ENCODE measurements at places on chromosomes 4 and X. TPM values are rescaled to one million over a fixed set of nuclear protein-coding genes. Genes with fewer than 3 reads are reported as not detected.

- H3K4me1 ChIP-seq = no peaks in the 10 kb centered on the region
- no peaks in the 10 kb centered on the region for H3K36me3 ChIP-seq
- DNase-seq = no peak
- H3K4me3 ChIP-seq = no peak overlapping the region
Observed at GRCh38 chr4:178633263-178633662, 1191.0 kb upstream of the AGA start.

DNA sequence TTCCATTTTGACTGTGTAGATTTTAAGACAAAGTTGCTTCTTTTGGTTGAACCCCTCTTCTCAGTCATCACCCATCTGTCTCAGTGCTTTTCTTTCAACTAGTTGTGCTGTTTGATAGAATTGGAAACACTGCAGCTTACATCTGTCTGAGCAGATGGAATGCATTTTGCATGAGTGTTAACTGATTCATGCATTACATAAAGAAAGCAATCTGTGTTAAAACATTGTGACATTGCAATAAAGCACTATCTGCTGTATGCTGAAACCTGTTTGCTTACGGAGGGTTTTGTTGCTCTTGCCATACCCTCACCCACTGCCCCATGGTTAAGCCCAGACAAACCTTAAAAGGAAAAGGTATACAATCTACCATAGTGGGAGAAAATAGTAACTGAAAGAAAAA lies 47.4 kb downstream of the NRK start:
- no peak overlapping the region for H3K4me3 ChIP-seq
- no peak for DNase-seq
- H3K36me3 ChIP-seq = no peaks in the 10 kb centered on the region
- no peak overlapping the region for H3K27ac ChIP-seq

- H3K27ac ChIP-seq = no peak overlapping the region
- no peaks in the 10 kb centered on the region for H3K36me3 ChIP-seq
- no peaks in the 10 kb centered on the region for H3K4me1 ChIP-seq
- H3K27me3 ChIP-seq = no peaks in the 10 kb centered on the region
- DNase-seq = no peak
Observed at GRCh38 chr4:185801471-185801870, 10.5 kb downstream of the SORBS2 start.

GRCh38 chr4:78566834-78567499 lies 15.4 kb downstream of the ANXA3 start:
- H3K4me3 ChIP-seq = no peak overlapping the region
- H3K4me1 ChIP-seq = peaks cover 20% of the 10 kb centered on the region
- H3K27me3 ChIP-seq = no peaks in the 10 kb centered on the region
- no peaks in the 10 kb centered on the region for H3K36me3 ChIP-seq
- no peak overlapping the region for H3K27ac ChIP-seq

GRCh38 chrX:145687146-145687545 lies 130.5 kb upstream of the SLITRK2 start:
- no peak for DNase-seq
- no peaks in the 10 kb centered on the region for H3K36me3 ChIP-seq
- no peaks in the 10 kb centered on the region for H3K27me3 ChIP-seq
- no peak overlapping the region for H3K4me3 ChIP-seq
- H3K27ac ChIP-seq = no peak overlapping the region

- H3K36me3 ChIP-seq = no peaks in the 10 kb centered on the region
- no peak overlapping the region for H3K4me3 ChIP-seq
- no peak for DNase-seq
- H3K27ac ChIP-seq = no peak overlapping the region
- H3K4me1 ChIP-seq = no peaks in the 10 kb centered on the region
Observed at GRCh38 chrX:97797076-97797475, 913.4 kb downstream of the RPA4 start.

DNA sequence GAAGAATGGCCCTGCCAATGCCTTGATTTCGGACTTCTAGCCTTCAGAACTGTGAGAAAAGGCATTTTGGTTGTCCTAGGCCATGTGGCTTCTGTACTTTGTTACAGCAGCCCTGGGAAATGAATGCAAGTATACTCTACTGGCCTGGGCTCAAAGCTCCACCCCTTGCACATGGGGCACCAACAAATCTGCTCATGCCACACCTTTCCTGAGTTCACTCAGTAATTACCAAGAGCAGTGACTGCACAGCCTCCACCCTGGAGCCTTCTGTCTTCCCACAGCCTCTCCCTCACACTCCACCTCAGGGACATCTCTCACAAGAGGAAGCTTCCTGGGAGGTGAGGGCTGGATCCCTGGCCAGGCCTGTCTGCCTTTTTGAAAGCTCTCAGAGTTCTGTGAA lies 29.1 kb upstream of the GAB1 start:
- H3K36me3 ChIP-seq = no peaks in the 10 kb centered on the region
- H3K4me3 ChIP-seq = no peak overlapping the region
- peak; percentile 58 for DNase-seq
- no peaks in the 10 kb centered on the region for H3K27me3 ChIP-seq
- no peaks in the 10 kb centered on the region for H3K4me1 ChIP-seq

GRCh38 chrX:136055651-136056221 lies 70.5 kb downstream of the SLC9A6 start:
- peak overlapping the region; percentile 84 for H3K27ac ChIP-seq
- H3K36me3 ChIP-seq = no peaks in the 10 kb centered on the region
- no peaks in the 10 kb centered on the region for H3K27me3 ChIP-seq
- no peak overlapping the region for H3K4me3 ChIP-seq
- no peaks in the 10 kb centered on the region for H3K4me1 ChIP-seq
- DNase-seq = no peak

- H3K4me3 ChIP-seq = no peak overlapping the region
- H3K36me3 ChIP-seq = no peaks in the 10 kb centered on the region
Observed at GRCh38 chr4:71944956-71945355, 86.8 kb upstream of the NPFFR2 start.

DNA sequence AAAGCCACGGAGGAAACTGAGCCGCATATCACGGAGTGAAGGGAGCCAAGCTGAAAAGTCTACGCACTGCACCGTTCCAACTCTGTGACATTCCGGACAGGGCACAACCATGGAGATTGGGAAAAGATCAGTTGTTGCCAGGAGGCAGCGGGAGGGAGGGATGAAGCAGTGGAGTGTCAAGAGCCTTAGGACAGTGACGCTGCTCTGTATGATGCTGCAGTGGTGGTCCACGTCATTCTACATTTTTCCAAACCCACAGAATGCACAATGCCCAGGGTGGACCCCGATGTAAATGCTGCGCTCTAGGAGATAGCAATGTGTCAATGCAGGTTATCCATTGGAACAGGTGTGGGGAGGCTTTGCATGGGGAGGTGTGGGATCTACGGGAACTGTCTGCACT lies 7.5 kb upstream of the WFS1 start:
- H3K4me1 ChIP-seq = no peaks in the 10 kb centered on the region
- DNase-seq = no peak
- H3K27ac ChIP-seq = no peak overlapping the region
- no peak overlapping the region for H3K4me3 ChIP-seq
- peaks cover 13% of the 10 kb centered on the region for H3K27me3 ChIP-seq
- no peaks in the 10 kb centered on the region for H3K36me3 ChIP-seq

DNA sequence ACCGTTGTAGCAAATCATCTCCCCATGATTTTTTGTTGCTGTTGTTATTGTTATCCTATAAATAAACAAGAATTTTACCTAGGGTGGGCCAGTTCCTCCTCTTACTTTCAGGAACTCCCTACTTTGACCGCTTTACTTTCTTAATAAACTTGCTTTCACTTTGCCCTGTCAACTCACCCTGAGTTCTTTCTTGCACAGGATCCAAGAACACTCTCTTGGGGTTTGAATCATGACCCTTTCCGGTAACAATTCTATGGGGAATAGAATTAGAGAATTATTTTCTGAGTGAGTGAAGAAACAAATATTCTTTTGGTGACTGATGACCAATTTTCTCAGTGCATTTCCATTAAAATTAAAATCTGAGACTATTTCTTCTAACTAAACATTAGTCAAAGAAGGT lies 584.0 kb upstream of the TENM3 start:
- no peaks in the 10 kb centered on the region for H3K27me3 ChIP-seq
- H3K36me3 ChIP-seq = no peaks in the 10 kb centered on the region
- no peaks in the 10 kb centered on the region for H3K4me1 ChIP-seq
- H3K27ac ChIP-seq = no peak overlapping the region

GRCh38 chr4:13860126-13860525 lies 232.6 kb upstream of the BOD1L1 start:
- DNase-seq = no peak
- no peaks in the 10 kb centered on the region for H3K36me3 ChIP-seq
- H3K4me1 ChIP-seq = no peaks in the 10 kb centered on the region
- H3K4me3 ChIP-seq = no peak overlapping the region
- H3K27ac ChIP-seq = no peak overlapping the region

GRCh38 chr4:173448103-173448502 lies 49.2 kb upstream of the SCRG1 start:
- H3K4me3 ChIP-seq = no peak overlapping the region
- DNase-seq = peak; percentile 21
- peak overlapping the region; percentile 28 for H3K27ac ChIP-seq

- peaks cover 6% of the 10 kb centered on the region for H3K4me1 ChIP-seq
- H3K36me3 ChIP-seq = no peaks in the 10 kb centered on the region
- H3K27me3 ChIP-seq = no peaks in the 10 kb centered on the region
- DNase-seq = no peak
Observed at GRCh38 chr4:20590849-20591248, 109.4 kb upstream of the PACRGL start.

GRCh38 chr4:26525136-26525770 lies 35.0 kb upstream of the CCKAR start:
- H3K4me3 ChIP-seq = no peak overlapping the region
- DNase-seq = no peak
- no peaks in the 10 kb centered on the region for H3K4me1 ChIP-seq
- H3K36me3 ChIP-seq = no peaks in the 10 kb centered on the region
- no peaks in the 10 kb centered on the region for H3K27me3 ChIP-seq

DNA sequence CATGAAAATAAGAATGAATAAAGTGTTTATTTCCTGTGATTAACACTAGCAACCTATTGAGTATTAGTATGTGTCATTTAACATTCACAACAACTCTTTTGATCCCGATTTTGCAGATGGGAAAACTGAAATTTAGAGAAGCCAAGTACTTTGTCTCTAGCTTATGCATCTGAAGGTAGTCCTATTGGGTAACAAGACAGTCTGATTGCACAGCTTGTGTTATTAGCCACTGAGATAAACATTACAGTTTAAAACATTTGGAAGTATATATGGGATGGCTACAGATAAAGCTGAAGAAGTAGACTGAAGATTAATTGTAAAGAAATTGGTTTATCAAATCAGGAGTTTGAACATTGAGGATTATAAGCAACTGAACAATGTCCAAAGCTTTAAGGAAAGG lies 99.6 kb upstream of the PDE5A start:
- no peak overlapping the region for H3K4me3 ChIP-seq
- H3K27me3 ChIP-seq = no peaks in the 10 kb centered on the region
- no peaks in the 10 kb centered on the region for H3K36me3 ChIP-seq
- H3K27ac ChIP-seq = no peak overlapping the region
- peaks cover 34% of the 10 kb centered on the region for H3K4me1 ChIP-seq
- no peak for DNase-seq

DNA sequence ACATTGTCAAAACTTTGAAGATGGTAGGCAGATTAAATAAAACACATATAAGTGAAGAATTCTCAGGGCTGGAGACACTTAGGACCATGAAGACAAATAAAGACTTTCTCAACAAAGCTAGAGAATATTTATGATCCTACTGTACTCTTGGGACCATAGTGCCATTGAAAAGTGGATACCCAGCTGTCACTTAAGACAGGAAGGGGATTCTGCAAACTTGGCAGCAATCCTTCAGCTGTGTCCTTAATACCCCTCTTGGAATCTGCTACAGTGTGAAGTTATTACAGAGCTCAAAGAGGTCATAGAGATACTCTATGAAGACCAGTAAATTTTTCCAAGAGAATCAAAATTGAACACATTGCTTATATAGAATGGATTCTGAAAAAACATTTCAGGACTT lies 24.3 kb downstream of the PDE5A start:
- no peaks in the 10 kb centered on the region for H3K4me1 ChIP-seq
- no peak overlapping the region for H3K27ac ChIP-seq

DNA sequence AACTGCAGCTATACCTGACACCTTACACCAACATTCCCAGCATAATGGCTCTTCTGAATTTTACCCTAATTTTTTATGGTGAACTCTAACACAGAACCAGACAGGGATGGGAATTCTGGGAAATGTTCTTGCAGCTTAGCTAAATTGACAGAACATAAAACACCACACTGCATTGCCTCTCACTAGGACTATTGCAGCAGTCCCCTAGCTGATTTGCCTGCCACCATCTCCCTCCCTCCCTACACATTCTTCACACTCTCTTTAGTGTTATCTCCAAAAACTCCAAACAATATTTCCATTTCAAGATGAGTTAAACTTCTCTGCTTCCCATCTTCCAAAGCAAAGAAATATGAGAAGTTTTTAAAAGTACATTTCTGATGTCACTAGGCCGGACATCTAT lies 733.9 kb upstream of the INTU start:
- H3K4me1 ChIP-seq = no peaks in the 10 kb centered on the region
- H3K36me3 ChIP-seq = no peaks in the 10 kb centered on the region
- H3K27ac ChIP-seq = peak overlapping the region; percentile 50
- no peak for DNase-seq

DNA sequence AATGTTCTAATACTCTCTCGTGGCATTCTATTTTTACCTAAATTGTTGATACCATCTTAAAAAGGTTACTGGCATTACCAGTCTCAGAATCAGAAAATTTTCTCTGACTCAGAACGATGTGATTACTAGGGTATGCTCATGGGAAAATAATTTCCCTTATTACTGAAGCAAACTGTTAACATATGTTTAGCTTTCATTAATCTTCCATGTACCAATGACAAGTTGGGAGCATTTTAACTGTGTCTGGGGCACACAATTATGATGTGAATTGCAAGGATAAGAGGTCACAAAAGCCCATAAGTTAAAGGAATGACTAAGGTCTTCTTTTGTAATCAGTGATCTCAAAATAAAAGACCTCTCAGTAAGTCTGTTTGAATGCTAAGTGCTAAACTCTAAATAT lies 1254.6 kb downstream of the PCDH18 start:
- no peak overlapping the region for H3K4me3 ChIP-seq
- no peaks in the 10 kb centered on the region for H3K27me3 ChIP-seq
- H3K27ac ChIP-seq = no peak overlapping the region
- no peaks in the 10 kb centered on the region for H3K4me1 ChIP-seq
- no peaks in the 10 kb centered on the region for H3K36me3 ChIP-seq
- DNase-seq = no peak

DNA sequence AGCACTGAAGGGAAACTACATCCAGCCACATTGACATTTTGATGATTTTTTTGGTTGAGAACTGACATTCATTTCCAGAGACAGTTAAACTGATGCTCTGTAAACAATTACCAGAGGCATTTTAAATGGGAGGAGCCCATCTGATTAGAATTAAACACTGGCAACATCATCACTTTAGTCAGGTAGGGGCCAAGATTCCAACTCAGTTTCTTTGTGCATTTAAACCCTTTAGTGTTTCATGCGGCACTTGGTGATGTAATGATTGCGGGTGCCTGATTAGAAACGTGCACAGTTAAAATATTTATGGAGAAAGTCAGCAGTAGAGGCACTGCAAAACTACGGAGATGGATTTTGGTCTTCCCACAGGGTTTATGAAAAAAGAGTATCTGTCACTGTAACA lies 16.1 kb downstream of the TNIP3 start:
- DNase-seq = no peak
- H3K27me3 ChIP-seq = no peaks in the 10 kb centered on the region
- H3K4me1 ChIP-seq = no peaks in the 10 kb centered on the region
- no peak overlapping the region for H3K27ac ChIP-seq
- H3K36me3 ChIP-seq = no peaks in the 10 kb centered on the region

PDE6B gene
- total RNA-seq = 2.5 TPM

GPRASP3 gene
- total RNA-seq = 1.5 TPM

ZNF630 gene
- 4.6 TPM for total RNA-seq

HSFX4 gene
- not detected for total RNA-seq

MAGED2 gene
- 69.6 TPM for total RNA-seq

SPANXB1 gene
- total RNA-seq = not detected

RPS6KA6 gene
- total RNA-seq = 13.7 TPM

GLRA2 gene
- 0.79 TPM for total RNA-seq

NOX1 gene
- total RNA-seq = 17.6 TPM

TRAM1L1 gene
- 0.48 TPM for total RNA-seq
